ENCODE measurements at places on chromosomes 1 and 21.
A peak's percentile ranks its signal among the peaks of the same experiment; 100 is the strongest.

DNA sequence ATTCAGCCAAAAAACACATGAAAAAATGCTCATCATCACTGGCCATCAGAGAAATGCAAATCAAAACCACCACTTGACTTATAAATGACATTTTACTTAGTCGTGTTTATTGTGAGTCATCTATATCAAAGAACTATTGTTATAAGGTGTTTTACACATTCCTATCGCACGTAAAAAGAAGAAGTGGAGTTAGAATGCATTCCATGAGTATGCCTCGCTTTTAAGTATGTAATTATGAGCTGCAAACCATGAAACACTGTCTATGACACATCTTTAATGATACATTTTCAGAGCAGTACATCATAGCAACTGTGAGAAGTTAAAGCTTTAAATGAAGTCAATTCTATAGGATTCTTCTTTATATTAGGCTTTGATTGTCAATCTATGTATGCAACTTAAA lies 614.3 kb upstream of the ADAMTS5 start:
- no peak for DNase-seq

DNA sequence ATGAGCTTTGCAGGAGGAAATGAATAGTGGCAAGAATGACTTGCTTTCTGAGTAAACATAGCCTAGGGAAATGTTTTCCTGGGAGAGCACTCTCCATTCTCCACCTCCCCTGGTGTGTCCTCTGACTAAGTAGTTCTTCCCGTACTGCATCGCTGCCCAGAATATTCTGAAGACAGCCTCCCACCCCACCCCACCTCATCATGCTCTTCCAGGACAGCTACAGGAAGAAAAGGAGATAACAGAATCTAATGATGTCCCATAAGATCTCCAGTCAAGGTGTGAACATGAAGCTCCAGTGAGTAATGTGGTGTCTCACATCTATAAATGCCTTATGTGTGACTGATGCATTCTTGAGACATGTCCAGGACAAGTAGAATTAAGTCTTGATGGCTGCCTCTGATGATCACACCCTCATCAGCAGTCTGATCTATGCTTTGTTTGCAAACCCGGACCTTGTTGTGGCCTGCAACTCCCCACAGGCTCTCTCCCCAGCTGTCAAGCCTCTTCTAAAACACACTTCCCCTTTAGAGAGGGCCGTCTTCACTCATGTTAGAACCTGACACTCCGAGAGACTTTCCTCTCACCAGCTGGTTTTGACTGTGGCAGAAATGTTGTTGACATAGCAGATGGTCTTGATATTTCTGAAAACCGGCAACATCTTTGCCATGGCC lies 183.0 kb downstream of the CYYR1 start:
- DNase-seq, result no peak

DNA sequence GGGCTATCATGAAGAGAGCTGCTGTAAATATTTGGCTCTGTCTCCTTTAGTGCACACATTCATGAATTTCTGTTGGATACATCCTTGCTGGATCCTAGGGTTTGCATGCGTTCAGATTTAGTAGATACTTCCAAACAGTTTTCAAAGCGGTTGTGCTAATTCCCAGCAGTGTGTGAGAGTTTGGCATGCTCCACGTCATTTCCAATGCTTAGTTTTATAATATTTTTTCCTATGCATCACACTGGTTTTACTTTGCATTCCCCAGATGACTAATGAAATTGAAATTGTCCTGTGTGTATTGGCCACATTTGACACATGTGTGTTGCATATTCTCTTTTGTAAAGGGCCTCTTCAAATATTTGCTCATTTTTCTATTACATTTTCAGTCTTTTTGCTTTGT lies 18.5 kb upstream of the AADACL3 start:
- no peak for DNase-seq

GRCh38 chr1:68994096-68994495 lies 497.2 kb upstream of the DEPDC1 start:
- DNase-seq, result no peak

- no peak for DNase-seq
These were observed 3.8 kb downstream of the DNASE2B start for GRCh38 chr1:84402060-84402459.

DNA sequence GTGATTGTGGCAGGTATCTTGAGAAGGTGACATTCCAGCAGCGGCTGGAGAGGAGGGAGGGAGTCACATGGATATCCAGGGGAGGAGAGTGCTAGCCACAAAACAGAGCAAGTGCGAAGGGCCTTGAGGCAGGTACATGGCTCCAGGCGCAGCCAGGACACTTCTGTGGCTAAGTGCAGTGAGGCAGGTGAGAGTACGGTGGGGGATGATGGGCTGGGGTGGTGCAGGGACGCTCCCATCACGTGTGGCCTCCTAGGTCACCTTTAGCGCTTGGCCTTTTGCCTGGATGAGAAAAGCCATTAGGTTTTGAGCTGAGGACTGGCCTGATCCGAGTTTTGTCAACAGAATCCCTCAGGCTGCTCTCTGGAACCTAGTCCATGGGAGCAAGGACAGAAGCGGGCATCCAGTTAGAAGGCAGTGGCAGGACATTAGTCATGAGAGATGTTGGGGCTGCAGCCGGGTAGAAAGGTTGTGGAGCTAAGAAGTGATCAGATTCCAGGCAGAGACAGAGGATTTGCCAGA lies 31.6 kb downstream of the SMYD2 start:
- no peak for DNase-seq

- no peak for DNase-seq
These were observed 177.2 kb downstream of the NFIA start for GRCh38 chr1:61259379-61260148.

DNA sequence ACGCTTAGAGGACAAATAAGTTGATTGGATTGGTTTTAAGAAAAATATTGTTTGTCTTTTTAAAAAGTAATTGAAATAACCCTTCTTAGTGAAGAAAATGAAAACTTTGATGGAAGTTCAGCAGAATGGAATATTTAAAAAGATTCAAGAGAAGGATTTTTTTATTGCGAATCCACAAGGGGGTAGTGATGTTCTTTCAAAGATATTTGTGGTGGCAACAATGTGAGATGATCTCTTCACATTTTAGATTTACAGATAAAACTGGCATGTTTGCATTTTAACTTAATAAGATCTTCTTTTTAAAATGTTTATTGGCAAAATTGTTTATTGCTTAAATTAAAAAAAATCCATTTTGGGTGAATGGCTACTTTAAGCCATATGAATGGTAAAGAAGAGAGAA lies 8.9 kb downstream of the CAMTA1 start:
- no peak for DNase-seq

- no peak for DNase-seq
These were observed 22.0 kb upstream of the KCNC4 start for GRCh38 chr1:110188035-110188618.

DNA sequence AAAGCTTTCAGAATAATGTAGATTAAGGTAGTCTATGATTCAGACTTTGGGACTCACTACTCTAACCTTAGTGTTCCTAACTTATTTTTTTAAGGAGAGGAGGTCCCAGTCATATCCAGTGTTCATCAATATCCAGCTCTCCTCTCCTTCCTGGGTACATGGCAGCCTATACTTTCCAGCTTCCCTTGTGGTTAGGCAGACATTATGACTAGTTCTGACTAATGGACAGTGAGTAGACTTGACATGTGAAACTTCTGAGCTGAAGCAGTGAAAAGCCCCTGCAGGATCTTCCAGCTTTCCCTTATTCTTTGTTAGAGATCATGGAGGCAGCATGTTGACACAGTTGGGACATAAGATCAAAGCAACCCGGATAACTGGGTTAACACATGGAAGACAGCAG lies 144.2 kb downstream of the PTPRU start:
- DNase-seq, result no peak

- no peak for DNase-seq
These were observed 35.7 kb downstream of the DUSP10 start for GRCh38 chr1:221706191-221706590.

GRCh38 chr1:226628612-226629155 lies 80.1 kb downstream of the STUM start:
- no peak for DNase-seq

- no peak for DNase-seq
These were observed 46.9 kb downstream of the PKN2 start for GRCh38 chr1:88730995-88731394.

DNA sequence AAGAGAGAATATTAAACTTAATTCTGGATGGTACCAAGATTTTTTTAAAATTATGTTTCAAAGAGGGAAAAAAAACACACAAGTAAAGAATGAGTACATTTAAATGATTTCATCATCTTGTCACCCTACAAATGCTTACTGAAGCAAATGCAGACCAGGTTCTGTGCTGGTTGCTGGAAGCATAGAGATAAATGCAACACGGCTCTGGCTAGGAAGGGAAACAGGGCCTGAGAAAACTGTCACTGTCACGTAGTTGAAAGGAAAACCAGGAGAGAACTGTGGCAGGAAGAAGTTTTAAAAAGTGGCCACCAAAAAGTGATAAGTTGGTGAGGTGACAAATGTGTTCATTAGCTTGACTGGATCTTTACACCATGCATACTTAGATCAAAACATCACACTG lies 336.9 kb upstream of the NFIA start:
- no peak for DNase-seq

DNA sequence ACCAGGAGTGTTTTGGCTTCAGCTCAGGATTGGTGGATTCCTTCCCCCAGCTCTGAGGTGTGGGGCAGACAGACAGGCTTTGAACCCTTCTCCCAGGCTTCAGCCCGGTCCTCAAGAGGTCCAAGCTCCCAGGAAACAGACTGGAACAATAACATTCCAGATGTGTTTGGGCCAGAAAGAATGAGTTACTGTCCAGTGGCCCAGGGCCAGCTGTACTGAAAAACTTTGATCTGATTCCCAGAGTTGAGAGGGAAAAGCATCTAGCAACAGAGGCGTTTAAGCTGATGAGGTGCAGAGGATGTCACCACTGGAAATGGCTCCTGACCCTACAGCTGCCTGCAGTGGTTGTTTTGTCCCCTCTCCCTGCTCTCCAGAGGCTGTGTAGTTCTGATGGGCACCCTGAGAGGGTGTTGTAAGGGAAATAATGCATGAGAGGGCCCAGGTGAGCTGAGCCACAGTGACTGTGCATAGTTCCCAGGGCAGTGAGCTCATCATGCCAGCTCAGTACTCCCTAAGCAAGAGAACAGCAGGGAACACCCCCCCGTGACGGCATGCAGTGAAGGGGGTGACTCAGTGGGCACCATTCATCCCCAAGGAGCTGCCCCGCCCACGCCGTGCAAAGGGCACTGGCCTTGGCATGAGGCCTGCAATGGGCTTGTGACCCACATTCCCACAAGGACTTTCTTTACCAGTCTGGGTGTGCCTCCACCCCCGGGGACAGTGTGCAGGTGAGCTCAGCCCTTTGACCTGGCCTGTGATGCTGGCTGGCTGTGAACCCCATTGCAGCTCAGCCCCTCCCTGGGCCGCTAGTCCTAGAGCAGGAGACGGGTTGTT lies 13.8 kb upstream of the SFN start:
- peak; percentile 53 for DNase-seq

GRCh38 chr1:111958851-111959250 lies 30.6 kb downstream of the KCND3 start:
- no peak for DNase-seq

GRCh38 chr1:197302775-197303174 lies 34.7 kb downstream of the CRB1 start:
- no peak for DNase-seq

- DNase-seq, result no peak
These were observed 327.5 kb downstream of the SETD4 start for GRCh38 chr21:35732788-35733187.

- DNase-seq, result no peak
These were observed 35.5 kb downstream of the MAN1C1 start for GRCh38 chr1:25651824-25652741.

DNA sequence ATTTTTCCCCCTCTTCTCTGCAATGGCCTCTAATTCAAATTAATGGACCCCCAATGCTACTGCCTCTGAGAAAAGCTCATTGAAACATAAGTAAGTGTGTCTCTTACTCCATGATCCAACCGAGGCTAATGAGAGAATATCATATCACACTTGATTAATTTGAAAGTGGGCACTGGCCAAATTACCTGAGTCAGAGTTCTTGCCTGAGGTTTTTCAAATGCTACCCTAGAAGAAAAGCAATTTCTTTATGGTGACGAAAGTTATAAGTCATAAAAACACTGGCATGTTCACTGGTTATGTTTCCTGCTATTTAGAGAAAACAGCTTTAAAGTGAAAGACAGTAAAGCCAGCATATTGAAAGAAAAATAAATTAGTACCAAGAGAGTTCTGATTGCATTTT lies 368.8 kb upstream of the TMPRSS15 start:
- no peak for DNase-seq

GRCh38 chr1:77539519-77540142 lies 142.8 kb downstream of the ZZZ3 start:
- DNase-seq, result no peak

GRCh38 chr1:243818978-243819377 lies 31.1 kb downstream of the AKT3 start:
- DNase-seq, result no peak

GRCh38 chr21:35063428-35064172 lies 14.5 kb upstream of the RUNX1 start:
- no peak for DNase-seq

DNA sequence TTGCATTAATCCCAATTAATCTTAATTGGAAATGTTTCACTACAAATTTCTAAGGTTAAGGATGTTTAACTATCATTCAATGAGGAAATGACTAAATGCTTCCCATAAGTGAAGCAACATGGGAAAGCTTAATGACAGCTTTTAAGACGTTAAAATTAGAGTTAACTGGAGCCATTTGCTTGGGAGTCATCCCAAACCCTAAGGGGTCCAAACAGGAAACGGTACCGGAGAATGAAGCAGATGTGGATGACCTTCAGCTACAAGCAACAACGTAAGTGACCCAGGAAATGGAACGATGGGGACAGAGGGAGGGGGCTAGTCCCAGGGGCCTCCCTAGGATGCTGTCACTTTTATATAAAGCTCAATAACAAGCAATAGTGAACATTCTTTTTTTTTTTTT lies 62.2 kb downstream of the CAPZB start:
- no peak for DNase-seq

- no peak for DNase-seq
These were observed 354.3 kb upstream of the NEGR1 start for GRCh38 chr1:72636631-72637030.

- DNase-seq, result no peak
These were observed 50.2 kb downstream of the ST3GAL3 start for GRCh38 chr1:43757343-43758053.

- DNase-seq, result no peak
These were observed 293.2 kb upstream of the SGIP1 start for GRCh38 chr1:66240491-66241484.

GRCh38 chr1:207286786-207287468 lies 34.6 kb upstream of the CD55 start:
- no peak for DNase-seq

DNA sequence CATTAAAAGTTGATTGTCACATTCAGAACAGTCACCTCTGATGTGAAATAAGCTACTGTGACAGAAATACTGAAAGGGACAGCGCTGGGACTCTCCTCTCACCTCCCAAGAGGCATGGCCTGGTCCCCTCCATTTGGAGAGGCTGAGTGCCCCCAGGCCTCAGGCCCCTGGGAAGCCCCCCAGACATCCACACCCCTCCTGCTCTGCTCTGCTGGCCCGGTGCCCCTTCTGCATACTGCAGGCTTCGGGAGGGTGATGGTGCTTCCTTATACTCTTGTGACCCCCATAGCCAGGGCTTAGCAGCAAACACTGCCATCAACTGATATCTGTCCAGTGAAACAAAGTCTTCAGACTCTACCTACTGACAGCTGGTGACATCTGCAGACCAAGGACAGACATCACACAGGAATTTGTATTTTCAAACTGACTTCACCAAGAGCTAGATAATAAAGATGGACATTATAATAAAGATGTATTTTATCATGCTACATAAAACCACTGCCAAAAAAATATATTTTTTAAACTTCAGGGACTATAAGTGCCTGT lies 36.9 kb downstream of the C2CD2 start:
- no peak for DNase-seq

GRCh38 chr1:15757016-15757543 lies 1.5 kb upstream of the FBLIM1 start:
- no peak for DNase-seq

GRCh38 chr1:243539636-243540035 lies 283.8 kb downstream of the SDCCAG8 start:
- DNase-seq, result no peak

All from 8988T (cell line).